HuH-7.5 (cell line): ENCODE measurements at places on chromosomes 16 and 17.

GRCh38 chr16:24497440-24497839, 41.9 kb upstream of the RBBP6 start:
- DNase-seq = no peak

DNA sequence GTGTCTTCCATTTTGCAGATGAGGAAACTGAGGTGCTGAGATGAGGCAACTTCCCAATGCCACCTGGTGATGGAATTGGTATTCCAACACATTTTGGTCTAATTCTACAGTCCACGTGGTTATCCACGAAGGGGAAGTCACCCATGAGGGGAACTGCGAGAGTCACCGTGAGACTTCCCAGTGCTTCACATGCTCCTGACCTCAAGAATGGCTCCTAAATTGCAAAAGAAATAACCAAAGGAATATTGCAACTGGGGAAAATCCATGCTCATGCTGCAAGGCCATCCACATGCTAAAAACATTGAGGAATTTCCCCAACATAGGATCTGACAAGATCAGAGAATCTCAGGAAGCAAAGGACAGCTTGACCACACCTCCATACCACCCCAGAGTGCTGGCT, 153.9 kb downstream of the HS3ST3B1 start:
- no peak for DNase-seq

DNA sequence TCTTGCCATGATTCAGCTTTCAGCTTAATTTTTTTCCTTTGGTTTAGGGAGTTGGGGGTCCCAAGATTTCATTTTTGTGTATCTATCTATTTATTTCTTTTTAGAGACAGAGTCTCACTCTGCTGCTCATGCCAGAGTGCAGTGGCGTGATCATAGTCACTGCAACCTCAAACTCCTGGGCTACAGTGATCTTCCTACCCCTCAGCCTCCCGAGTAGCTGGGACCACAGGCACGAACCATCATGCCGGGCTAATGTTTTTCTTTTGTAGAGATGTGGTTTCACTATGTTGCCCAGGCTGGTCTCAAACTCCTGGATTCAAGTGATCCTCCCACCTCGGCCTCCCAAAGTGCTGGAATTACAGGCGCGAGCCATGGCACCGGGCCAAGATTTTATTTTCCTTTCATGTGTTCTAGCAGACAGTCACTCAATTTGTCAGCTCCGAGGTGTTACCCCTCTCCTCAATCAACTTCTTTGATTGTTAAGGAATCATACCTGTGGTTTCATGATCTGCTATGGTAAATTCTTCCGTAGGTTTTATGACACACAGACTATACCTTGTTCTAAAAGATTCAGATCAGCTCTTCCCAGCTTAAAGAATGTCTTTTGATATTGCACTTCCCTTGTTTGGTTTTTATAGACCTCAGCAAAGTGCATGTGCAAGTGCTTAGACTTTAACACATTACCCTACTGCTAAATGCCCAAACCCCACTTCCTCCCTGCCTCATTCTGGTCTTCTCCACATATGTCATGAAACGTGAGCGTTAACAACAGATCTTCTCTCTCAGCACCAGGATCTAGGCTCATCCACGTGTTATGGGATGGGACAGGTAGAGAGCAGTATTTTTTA, 13.0 kb downstream of the UNC45B start:
- DNase-seq = no peak

GRCh38 chr16:12543700-12544476, 259.8 kb downstream of the CPPED1 start:
- no peak for DNase-seq

DNA sequence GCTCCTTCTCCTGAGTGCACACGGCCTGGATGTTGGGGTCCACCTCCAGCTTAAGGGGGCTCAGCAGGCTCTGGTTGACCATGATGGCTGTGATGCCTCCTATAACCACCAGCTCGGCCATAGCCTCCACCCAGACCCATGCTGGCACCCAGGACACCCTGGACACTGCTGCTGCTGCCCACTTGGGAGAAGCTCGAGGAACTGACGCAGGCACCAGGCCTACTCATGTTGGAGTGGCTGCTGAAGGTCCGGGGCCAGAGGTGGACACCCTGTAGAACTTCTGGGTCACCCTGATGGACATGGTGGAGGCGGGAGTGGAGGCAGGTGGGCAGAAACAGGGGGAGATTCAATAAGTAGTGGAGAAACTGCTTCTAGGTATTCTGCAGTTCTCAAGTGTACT, 28.0 kb downstream of the IKZF3 start:
- DNase-seq = no peak

DNA sequence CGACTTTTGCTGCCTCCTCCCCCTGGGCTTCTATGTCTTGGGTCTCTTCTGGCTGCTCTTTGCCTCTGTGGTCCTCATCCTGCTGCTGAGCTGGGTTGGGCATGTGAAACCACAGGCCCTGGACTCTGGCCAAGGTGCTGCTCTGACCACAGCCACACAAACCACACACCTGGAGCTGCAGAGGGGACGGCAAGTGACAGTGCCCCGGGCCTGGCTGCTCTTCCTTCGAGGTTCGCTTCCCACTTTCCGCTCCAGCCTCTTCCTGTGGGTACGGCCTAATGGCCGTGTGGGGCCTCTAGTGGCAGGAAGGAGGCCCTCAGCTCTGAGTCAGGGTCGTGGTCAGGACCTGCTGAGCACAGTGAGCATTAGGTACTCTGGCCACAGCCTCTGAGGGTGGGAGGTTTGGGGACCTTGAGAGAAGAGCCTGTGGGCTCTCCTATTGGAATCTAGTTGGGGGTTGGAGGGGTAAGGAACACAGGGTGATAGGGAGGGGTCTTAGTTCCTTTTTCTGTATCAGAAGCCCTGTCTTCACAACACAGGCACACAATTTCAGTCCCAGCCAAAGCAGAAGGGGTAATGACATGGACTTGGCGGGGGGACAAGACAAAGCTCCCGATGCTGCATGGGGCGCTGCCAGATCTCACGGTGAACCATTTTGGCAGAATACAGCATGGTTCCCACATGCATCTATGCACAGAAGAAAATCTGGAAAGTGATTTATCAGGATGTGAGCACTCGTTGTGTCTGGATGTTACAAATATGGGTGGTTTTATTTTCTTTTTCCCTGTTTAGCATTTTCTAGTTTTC, 2.3 kb downstream of the GP1BA start:
- DNase-seq = no peak

DNA sequence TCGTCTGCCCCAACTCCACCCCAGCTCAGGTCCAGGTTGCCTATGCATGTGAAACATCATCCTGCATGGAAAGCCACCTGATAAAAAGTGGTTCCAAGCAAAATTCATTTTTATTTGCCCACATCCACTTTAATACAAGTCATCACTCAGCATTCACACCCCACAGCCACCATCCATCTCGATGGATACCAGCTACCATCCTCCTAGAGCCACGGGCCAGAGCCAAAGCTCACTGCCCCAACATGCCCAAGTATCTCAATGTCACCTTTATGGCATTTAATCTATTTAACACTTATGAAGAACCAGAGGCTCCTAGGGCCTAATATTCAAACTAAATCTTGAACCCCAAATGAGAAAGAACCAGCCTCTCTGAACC, 70.5 kb downstream of the COPRS start:
- no peak for DNase-seq

- DNase-seq = no peak
Measured at GRCh38 chr16:3735541-3735940, 18.2 kb upstream of the TRAP1 start.

- DNase-seq = no peak
Measured at GRCh38 chr17:34443619-34444469, 80.8 kb upstream of the CCL1 start.

DNA sequence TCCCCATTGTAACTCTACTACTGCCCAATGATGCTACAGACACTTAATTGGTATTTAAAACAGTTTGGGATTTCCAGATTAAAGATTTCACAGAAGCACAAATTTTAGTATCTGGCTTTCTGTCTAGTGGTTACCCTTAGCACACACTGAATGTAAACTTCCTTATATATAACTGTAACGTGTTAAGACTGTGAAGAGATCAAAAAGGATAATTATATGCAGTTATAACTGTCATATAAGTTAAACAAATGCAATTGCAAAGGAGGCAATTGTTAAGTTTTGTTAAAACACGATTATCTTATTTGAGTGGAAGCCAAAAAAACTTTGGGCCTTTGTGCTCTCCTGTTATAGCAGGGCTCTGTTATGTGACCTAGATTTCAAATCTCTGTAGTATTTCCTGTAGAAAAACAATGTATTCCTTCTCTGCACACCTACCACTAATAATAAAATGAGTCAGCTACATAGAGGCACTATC, 147.9 kb downstream of the STXBP4 start:
- DNase-seq = no peak

- no peak for DNase-seq
Measured at GRCh38 chr16:58409316-58409973, 17.2 kb downstream of the GINS3 start.

GRCh38 chr16:29696881-29697331, 17.9 kb downstream of the QPRT start:
- no peak for DNase-seq

DNA sequence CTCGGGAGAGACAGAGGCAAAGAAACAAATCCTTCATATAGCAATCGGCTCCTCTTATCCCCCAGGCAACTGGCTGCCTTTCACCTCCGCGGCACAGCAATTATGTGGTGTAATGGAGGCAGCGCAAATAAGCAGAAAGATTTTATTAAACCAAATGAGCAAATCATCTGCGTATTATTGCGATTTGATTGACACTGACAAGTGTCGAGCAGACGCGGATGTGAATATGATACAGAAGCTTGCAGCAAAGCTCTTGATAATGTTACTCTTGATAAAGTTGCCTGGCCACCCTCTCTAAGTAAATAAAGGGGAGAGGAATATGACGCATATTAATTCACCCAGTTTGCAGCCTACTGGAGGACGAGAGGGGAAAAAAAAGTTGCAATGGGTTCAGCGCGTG, 26.5 kb upstream of the AKTIP start:
- no peak for DNase-seq

DNA sequence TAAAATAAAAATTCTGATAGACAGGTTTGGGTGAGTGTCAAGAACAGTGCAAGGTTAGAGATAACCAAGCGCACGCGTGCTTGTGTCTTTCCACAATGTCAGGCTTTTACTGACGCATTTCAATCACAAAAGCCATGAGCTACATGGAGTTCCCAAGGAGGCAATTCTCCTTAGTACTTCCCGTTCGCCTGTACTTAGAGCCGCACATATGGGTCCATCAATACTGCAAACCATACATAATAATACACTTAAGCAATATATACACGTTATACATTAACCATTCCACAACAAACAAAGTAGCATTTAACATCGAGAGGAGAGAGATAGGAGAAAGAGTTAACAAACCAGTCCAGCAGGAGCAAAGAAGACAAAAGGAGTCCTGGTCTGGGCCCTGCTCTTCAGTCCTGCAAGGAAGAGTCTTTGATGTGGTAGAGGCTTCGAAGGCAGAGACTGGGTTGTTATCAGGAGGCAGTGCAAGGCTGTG, 11.9 kb upstream of the GPRC5C start:
- DNase-seq = no peak

DNA sequence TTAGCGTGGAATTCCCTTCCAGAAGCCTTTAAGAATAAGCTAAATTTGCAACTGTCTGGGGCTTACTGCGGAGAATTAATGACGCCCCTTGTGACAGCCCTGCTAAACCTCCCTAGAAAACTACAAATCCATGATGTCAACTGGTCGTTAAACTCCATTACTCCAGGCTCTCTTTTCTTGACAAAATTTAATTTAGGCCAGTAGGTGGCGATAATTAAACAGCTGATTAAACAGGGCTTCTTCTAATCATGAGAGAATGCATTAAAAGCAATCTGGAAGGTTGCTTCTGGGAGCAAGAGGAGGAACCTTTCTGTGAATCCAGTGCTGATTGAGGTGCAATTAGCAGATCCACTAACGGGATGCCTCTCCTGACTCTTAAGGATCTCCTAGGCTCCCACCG, 8.1 kb upstream of the NLRP1 start:
- no peak for DNase-seq
